ENCODE measurements at places on chromosomes 16 and 17.

DNA sequence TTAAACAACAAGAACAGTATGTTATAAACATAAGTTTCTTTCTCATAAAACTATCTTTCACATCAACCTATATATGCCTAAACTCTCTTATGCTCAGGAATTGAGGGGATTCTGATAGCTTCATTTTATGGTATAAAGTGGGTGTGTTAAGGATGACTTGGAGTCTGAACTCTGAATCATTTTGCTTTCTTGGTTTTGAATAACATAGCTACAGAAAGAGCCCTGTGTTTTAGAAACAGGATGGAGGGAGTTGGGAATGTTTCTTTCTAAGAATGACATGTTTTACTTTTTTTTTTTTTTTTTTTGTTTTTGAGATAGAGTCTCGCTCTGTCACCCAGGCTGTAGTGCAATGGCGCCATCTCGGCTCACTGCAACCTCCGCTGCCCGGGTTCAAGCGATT, 50.1 kb downstream of the RHOT1 start:
- DNase-seq, result no peak

- DNase-seq, result no peak
These were observed 6.6 kb downstream of the ZDHHC7 start for GRCh38 chr16:85004587-85005205.

DNA sequence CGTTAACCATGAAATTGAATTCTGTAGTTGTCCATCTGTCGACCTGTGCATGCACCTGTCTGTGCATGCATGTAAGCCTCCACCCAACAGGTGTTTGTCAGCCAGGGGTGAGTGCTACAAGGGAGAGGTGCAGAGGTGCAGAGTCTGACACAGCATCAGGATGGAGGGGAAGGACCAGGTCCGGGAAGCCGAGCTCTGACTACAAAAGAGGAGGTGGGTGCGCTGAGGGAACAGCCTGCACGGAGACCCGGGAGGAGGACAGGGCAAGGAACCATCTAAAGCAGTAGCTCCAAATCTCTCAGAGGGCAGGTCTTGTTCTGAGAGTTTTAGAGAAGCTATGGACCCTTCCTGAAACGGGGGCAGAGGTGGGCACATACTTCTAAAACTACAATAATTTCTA, 54.1 kb downstream of the B9D1 start:
- peak; percentile 2 for DNase-seq

DNA sequence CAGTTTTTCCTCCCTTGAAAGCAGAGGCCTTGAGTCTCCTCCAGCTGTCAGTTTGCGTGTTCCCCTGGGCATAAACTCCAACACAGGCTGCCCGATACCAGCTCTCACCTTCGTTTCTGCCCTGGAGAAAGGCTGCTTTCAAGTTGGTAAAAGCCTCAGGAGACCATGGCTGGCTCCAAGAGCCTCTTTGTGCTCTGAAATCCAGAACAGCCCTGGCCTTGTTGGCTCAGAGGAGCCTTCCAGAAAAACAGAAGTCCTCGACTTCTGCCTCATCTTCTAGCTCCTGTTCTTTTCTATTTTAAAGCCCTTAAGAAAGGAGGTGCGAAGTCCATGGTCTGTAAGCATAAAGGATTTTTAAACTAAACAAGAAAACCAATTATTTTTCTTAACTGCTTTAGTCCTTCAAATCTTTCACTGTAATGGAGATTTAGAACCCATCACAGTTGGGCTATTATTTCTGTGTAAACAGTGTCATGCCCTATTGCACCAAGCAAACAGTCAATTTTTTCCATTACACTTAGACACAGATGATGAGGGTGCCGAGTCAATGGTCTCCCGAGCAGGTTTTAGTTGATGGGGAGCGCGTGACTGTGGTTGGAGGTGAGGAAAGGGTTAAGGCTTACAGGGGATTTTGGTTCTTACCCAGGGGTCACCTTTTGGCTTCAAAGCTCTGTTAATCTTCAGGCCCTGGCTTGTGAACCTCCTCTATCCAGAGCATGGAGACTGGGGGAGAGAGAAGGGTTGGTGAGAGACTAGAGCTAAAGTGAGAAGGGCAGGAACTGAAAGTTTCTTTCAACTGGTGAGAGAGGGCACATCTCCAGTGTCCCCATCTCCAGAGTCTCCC, 212.8 kb downstream of the MSI2 start:
- DNase-seq, result no peak

- no peak for DNase-seq
These were observed 75.8 kb downstream of the WNT3 start for GRCh38 chr17:46742565-46743270.

- peak; percentile 53 for DNase-seq
These were observed 4.9 kb downstream of the TNRC6C start for GRCh38 chr17:77963441-77963840.

DNA sequence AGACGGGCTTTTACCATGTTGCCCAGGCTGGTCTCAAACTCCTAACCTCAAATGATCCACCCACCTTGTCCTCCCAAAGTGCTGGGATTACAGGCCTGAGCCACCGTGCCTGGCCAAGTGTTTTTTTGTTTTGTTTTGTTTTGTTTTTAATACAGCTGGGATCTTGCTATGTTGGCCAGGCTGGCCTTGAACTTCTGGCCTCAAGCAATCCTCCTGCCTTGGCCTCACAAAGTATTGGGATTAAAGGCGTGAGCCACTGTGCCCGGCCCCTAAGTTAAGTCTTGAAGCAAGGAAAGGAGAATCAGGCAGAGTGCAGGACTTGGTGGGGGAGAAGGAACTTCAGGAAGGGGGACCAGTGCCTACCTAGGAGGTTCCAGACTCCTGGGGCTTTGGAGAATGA, 51.7 kb upstream of the NOL11 start:
- no peak for DNase-seq

DNA sequence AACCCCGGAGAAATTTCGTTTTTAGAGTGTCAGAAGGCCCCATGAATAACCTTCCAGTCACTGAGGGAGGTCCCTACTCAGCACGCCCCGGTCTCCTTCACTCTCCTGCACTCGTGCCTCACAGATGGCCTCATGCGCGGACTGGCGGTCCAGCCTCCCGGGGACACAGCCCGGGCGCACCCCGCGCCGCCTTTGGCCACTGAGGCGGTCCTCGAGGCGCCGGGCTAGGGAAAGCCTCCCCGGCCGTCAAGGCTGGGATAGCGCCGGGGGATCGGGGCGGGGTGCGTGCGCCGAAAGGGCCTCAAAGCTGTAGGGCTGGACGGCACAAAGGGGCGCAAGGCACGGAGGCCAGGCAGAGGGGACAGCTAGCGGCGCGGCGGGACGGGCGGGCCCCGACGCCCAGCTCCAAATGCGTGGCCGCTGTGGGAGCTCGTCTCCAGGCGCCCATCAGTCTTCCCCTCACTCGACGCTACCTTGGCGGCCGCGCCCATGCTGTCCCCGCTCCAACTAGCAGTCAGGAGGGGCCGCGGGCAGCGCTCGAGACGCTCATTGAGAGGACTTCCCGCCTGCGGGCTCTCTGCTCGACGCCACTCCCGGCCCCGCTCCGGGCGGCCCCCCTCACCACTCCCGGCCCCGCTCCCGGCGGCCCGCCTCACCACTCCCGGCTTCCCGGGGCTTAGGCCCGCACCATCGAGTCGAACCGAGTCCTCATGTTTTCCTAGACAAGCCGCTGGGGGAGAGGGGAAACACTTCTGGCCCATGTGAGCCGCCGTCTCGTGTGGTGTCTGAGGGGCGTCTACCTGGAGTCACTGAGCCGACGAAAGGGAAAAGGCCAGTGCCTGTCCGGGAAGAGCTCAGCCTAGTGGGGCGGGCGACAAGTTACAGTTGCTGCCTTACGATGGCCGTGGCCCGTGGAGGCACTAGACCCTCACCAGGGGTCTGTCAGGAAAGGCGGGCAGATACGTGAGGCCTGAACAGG, at the start of gene USP6:
USP6 (plus strand) TSS at position 360 of the 979 bp plus-strand sequence. CDS start 14,336 bp downstream, outside the sequence.
- no peak for DNase-seq

DNA sequence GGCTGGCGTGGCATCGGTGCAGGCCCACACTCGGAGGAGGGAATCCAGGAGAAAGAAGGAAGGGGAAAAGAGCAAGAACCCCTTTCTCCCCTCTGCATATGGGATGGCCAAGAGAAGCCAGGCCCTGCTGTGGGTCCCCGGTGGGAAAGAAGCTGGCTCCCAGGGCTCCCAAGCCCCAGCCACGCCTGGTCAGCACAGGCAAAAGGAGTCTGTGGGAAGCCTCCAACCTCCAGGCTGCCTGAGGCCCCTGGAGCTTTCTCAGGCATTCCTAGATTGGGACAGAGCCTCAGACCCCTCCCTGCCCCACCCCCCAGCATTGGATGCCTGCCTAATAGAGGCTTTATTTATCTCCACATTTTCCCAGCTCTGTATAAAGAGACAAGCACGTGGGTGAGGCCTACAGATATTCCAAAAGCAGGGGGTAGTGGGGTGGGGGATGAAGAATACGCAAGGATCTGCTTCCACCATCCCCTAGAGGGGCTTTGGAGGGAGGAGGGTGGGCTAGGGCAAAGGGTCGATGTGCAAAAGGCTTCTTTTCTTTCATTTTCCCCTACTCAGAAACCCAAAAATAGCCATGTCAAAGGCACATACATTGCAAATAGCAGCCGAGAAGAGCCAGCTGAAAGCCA, 56.4 kb downstream of the MPRIP start:
- DNase-seq, result peak; percentile 65
